Dermis blood vessel endothelial cell (primary cell): ENCODE measurements at places on chromosomes 12 and 14.

GRCh38 chr14:50573862-50574261 lies 13.9 kb downstream of the ATL1 start:
- no peak for DNase-seq

DNA sequence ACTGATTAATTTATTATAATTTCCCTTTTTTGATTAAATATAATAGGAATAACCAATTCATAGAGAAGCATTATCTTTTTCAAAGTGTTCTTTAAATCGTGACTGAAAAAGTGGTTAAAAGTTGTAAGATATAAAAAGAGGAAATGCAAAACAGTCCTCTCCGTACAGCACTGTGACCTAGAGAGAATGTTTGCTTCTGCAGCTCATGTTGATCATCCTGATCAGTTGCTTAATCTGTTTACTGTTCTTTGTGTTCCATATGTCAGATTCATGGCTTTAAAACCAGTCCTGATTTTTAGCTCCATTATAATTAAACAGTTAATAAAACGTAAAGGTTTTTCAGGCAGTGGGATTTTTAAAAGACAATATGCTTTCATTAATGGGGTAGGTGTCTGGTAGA lies 4.7 kb downstream of the TTC8 start:
- DNase-seq = no peak

GRCh38 chr14:101875727-101876554 lies 88.4 kb upstream of the DYNC1H1 start:
- DNase-seq = peak; percentile 23

- no peak for DNase-seq
Observed at GRCh38 chr14:85344847-85345570, 184.9 kb upstream of the FLRT2 start.

GRCh38 chr14:69612014-69612782 lies 802 bp downstream of the SUSD6 start:
- peak; percentile 58 for DNase-seq

DNA sequence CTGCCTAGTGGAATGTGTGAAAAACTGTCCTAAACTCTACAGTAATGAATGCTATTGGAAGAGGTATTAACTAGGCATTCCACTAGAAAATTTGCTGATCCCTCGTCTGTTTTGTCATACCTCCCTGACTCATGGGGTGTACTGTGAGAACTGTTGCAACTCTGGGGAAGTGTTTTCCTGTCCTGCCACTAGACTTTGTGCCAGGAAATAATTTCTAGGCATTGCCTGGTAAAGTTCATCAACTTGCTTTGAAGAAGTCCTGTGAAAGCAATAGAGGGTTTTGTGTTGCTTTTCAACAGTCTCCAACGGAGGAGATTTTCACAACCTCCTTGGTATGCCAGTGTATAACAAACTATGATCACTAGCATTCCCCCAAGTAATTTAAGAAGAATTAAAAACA lies 139.9 kb downstream of the AKAP6 start:
- peak; percentile 48 for DNase-seq

DNA sequence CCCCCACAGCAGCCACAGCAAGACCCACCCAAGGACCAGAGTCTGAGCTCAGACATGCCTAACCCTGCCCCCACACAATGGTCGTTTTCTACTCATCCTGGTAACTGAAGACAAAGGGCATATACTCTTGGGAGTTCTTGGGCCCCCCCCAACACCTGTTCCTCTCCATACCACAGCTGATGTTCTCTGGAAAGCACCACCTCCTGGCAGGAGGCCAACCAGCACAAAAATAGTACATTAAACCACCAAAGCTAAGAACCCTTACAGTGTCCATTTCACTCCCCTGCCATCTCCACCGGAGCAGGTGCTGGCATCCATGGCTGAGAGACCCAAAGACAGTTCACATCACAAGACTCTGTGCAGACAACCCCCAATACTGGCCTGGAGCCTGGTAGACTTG lies 80.6 kb upstream of the DAAM1 start:
- no peak for DNase-seq

DNA sequence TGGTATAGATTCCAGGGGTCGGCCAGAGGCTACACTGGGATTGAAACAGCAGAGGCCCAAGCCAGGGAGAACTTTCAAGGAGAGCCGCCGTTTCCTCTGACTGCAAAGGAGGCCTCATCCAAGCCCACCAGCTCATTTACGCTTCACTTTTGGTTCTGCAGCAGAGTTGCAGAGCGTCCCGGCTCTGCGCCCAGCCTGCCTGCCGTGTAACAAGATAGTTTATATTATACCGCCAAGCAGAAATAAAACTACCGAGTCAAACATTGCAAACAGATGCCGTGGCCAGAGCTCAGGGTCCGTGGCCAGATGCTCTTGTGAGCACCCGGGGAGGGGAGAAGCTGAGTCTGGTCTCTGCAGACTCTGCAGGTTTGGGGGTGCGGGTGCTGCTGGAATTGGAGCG lies 60.7 kb upstream of the TBX3 start:
- no peak for DNase-seq
